ENCODE measurements at places on chromosomes 12 and 14. TPM values are rescaled to one million over a fixed set of nuclear protein-coding genes. Genes with fewer than 3 reads are reported as not detected.

- H3K4me1 ChIP-seq: no peaks in the 10 kb centered on the region
- no peak overlapping the region for H3K4me3 ChIP-seq
- no peaks in the 10 kb centered on the region for H3K36me3 ChIP-seq
- no peak overlapping the region for H3K27ac ChIP-seq
- no peak for DNase-seq
- no peaks in the 10 kb centered on the region for H3K27me3 ChIP-seq
Measured at GRCh38 chr14:22018890-22019289, 345.3 kb upstream of the OR4E1 start.

DNA sequence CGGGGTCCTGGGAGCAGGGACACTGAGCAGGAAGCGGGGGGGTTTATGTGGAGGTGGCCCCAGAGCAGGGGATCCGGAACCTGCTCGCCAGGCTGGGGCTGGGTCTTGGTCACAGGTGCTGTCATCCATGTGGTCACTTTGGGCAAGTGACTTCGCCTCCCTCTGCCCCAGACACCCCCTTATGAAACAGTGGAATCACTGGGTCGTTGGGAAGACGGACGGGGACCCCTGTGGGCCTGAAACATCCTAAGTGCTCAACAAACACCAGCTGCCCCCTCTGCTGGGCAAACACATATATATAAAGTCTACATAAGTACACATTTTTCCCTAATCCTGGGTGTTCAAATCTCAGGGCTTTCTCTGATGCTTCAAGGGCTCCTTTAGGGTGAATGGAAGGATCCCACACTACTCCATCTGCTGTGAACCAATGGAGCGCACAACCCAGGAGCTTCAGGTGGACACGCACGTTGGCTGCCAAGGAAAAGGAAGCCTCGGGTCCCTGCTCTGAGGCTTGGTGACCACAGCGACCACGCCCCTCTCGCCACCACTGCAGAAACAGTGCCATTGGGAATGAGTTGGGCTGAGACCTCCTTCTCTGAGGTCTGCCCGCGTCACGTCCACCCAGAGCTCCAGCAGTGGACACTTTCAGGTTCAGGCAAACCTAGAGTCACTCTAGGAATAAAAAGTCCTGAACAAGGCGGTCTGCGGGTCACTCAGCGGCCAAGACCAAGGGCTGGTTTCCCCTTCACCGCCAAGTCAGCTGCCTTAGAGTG lies 54.6 kb downstream of the CDC42BPB start:
- H3K36me3 ChIP-seq: peaks cover 11% of the 10 kb centered on the region
- no peak overlapping the region for H3K27ac ChIP-seq
- DNase-seq: no peak
- no peaks in the 10 kb centered on the region for H3K4me1 ChIP-seq
- no peak overlapping the region for H3K4me3 ChIP-seq

DNA sequence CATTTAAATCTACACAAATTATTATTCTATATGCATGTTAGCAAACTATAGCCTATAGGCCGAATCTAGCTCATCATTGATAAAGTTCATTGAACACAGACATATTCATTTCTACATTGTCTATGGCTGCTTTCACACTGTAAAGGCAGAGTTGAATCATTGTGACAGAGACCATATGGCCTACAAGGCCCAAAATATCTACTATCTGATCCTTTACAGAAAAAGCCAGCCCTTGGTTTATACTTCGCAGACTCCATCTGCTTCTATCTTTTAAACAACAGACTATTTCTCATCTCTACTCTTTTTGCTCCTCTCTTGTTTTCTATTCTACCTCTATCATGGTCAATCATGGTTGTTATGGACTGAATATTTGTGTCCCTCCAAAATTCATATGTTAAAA lies 190.7 kb downstream of the EXOC5 start:
- H3K27ac ChIP-seq: no peak overlapping the region
- H3K4me1 ChIP-seq: peaks cover 7% of the 10 kb centered on the region
- no peak overlapping the region for H3K4me3 ChIP-seq

- no peak overlapping the region for H3K27ac ChIP-seq
- H3K4me3 ChIP-seq: no peak overlapping the region
- no peaks in the 10 kb centered on the region for H3K36me3 ChIP-seq
- no peaks in the 10 kb centered on the region for H3K27me3 ChIP-seq
Measured at GRCh38 chr14:61498811-61499210, 177.4 kb downstream of the PRKCH start.

DNA sequence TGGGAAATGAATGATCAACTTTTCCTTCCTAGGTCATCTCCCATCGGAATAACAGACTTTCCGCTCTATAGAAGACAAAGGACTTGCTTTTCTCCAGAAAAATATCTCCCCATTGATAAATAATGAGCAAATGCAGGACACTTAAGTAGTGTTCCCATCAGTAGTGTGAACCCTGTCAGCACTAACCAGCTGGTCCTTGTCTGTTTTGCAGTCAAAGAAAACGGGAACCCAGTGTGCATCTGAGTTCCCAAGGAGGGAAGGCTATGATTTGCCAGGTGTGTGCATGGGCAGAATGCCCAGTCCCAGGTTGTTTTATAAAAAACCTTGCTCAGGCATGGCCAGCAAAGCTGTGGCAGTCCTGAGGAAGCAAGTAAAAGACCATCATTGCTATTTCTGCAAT lies 256.5 kb upstream of the HMGA2 start:
- H3K4me1 ChIP-seq: peaks cover 46% of the 10 kb centered on the region
- no peaks in the 10 kb centered on the region for H3K36me3 ChIP-seq
- H3K27ac ChIP-seq: peak overlapping the region; percentile 81
- no peaks in the 10 kb centered on the region for H3K27me3 ChIP-seq
- no peak overlapping the region for H3K4me3 ChIP-seq
- no peak for DNase-seq

GRCh38 chr14:64929014-64929359 lies 13.6 kb downstream of the GPX2 start:
- H3K4me3 ChIP-seq: no peak overlapping the region
- peaks cover 44% of the 10 kb centered on the region for H3K36me3 ChIP-seq
- no peak overlapping the region for H3K27ac ChIP-seq
- H3K27me3 ChIP-seq: no peaks in the 10 kb centered on the region
- H3K4me1 ChIP-seq: peaks cover 6% of the 10 kb centered on the region

- H3K4me3 ChIP-seq: no peak overlapping the region
- H3K36me3 ChIP-seq: no peaks in the 10 kb centered on the region
- no peak for DNase-seq
- H3K27me3 ChIP-seq: no peaks in the 10 kb centered on the region
- H3K27ac ChIP-seq: no peak overlapping the region
Measured at GRCh38 chr12:99910342-99910741, 74.4 kb downstream of the ANKS1B start.

GRCh38 chr14:54488646-54489317 lies at the start of gene GMFB:
GMFB (minus strand) TSS chr14:54488980; CDS start chr14:54488927, 53 bp downstream.
- H3K27ac ChIP-seq: peak within 1 kb of the TSS; percentile 86
- no peaks in the 10 kb centered on the region for H3K27me3 ChIP-seq
- peak within 1 kb of the TSS; percentile 89 for H3K4me3 ChIP-seq
- peaks cover 17% of the 10 kb centered on the region for H3K4me1 ChIP-seq

- no peaks in the 10 kb centered on the region for H3K27me3 ChIP-seq
- no peak for DNase-seq
- no peak overlapping the region for H3K27ac ChIP-seq
- no peaks in the 10 kb centered on the region for H3K4me1 ChIP-seq
Measured at GRCh38 chr12:79388011-79388410, 302.8 kb downstream of the PAWR start.

DNA sequence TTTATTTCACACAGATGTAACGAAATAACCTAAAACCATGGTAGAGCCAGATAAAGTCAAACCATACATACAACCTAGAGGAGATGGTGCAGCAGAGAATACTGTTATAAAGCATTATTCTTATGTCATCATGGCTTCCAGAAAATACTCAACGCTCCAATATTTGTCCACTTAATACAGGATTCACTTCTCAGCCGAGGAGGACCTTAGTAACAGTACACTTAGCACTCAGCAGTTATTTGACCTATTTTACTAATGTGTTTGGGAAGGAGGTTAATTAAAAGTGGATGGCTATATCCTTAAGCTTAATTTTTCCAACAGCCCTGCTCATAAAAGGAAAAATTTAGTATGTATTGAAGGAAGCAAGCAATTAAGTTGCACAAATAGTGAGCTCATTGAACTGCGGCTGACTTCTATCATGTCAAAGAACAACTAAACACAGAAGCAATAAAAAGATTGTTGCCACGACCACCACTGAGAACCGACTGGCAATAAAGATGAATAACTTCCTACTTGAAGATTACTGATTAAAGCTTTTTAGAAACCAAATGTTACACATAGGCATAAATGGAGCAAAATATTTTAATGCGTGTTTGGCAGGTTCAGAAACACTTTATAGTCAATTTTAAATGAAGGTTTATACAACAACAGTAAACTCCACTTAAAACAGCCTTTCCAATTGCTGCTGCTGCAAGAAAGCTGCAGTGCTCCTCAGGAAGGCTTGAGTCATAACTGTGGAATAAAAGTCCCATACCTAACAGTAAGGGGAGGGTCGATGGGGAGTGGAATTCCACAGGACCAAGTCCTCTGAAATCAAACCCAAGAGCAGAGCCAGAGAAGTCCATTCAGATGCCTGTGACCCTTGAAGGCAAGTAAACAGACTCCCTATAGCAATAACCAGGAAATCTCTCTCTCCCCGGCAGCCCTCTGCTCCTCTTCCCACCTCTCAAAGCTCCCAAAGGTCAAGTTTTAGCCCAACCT lies 218.9 kb upstream of the CDKN3 start:
- H3K4me1 ChIP-seq: peaks cover 5% of the 10 kb centered on the region
- DNase-seq: no peak
- no peaks in the 10 kb centered on the region for H3K36me3 ChIP-seq
- no peaks in the 10 kb centered on the region for H3K27me3 ChIP-seq
- no peak overlapping the region for H3K27ac ChIP-seq

DNA sequence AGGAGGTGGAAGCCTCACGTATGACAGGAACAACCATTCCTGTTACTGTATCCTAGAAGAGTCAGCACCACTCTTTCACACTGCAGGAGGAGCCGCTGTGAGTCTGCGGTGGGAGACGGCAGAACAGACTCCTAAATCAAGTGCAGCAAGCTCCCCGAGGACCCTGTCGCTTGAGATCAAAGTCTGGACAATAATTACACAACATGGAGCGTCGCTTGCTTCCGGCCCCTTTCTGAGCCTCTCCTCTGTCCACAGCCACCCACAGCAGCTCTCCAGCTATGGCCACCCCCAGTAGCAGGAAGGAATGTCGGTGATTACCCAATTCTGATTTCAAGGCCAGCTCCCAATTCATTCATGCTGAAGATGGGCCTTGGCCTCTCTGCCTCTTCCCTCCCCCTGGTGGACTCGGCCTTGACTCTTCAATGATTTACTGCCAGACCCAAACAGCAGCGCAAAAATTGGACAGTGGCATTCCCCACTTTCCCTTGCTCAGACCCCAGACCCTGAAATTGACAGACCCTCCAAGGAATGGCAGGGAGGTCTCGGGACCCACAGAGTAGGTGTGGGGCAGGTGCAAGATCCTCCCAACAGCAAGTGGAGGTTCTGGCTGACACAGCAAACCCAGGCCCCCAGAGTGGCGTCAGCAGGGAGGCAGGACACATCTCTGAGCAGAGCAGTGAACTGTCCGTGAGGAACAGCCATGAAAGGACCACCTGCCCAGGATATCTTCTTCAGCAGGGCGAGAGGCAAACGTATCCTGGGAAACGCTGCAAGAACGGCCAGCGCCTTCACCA lies 272.7 kb upstream of the DIO3 start:
- DNase-seq: no peak
- no peak overlapping the region for H3K27ac ChIP-seq
- no peaks in the 10 kb centered on the region for H3K4me1 ChIP-seq
- no peak overlapping the region for H3K4me3 ChIP-seq

DNA sequence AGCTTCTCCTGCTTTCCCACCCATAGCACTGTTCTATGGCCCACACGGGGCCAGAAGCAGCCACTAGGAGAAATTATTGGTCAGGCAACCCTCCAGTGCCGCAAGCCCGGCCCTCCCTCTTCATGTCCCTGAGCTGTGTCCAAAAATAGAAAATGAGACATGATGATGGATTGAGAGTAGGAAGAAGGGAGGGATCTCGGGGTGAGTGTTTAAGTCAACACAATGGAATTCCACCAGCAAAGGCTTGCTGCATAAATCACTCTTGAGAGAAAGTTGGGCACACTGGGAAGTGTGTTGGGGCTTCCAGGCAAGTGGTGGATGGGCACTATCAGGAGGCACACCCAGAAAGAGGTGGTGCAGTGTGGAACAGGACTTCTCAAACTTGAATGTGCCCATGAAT lies 94.2 kb downstream of the LLPH start:
- no peaks in the 10 kb centered on the region for H3K36me3 ChIP-seq
- peak overlapping the region; percentile 37 for H3K27ac ChIP-seq
- H3K27me3 ChIP-seq: no peaks in the 10 kb centered on the region
- peak; percentile 85 for DNase-seq
- H3K4me3 ChIP-seq: no peak overlapping the region
- peaks cover 11% of the 10 kb centered on the region for H3K4me1 ChIP-seq

DNA sequence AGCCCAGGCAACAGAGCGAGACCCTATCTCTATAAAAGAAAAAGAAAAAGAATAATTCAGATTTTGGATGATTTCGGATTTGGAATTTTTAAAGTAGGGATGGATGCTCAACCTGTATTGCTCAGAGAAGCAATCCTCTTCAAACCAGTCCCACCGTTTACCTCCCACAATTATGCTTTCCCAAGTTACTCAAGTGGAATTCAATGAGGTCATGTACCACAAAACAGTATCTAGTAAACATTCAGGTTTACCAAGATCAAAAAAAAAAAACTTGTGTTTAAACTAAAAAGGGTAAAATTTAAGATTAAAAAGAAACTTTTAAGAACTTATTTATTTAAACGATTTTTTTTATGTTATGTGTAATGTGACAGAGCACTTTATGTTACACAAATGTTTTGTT lies 2.5 kb downstream of the KDM5A start:
- H3K4me3 ChIP-seq: peak overlapping the region; percentile 83
- peaks cover 37% of the 10 kb centered on the region for H3K36me3 ChIP-seq
- H3K27me3 ChIP-seq: no peaks in the 10 kb centered on the region
- no peak for DNase-seq
- H3K27ac ChIP-seq: no peak overlapping the region
- peaks cover 16% of the 10 kb centered on the region for H3K4me1 ChIP-seq

GRCh38 chr12:58159941-58160340 lies 218.6 kb downstream of the ATP23 start:
- H3K36me3 ChIP-seq: no peaks in the 10 kb centered on the region
- no peak for DNase-seq
- no peak overlapping the region for H3K27ac ChIP-seq
- H3K27me3 ChIP-seq: no peaks in the 10 kb centered on the region

GRCh38 chr14:92906823-92907222 lies 16.1 kb upstream of the CHGA start:
- peaks cover 24% of the 10 kb centered on the region for H3K27me3 ChIP-seq
- no peak overlapping the region for H3K27ac ChIP-seq
- H3K36me3 ChIP-seq: no peaks in the 10 kb centered on the region
- DNase-seq: no peak

- H3K4me3 ChIP-seq: no peak overlapping the region
- H3K4me1 ChIP-seq: peaks cover 20% of the 10 kb centered on the region
- no peak for DNase-seq
Measured at GRCh38 chr14:68774771-68775613, 17.9 kb downstream of the ZFP36L1 start.

POTEG gene
- total RNA-seq: not detected

MANSC4 gene
- not detected for total RNA-seq

HSPB8 gene
- 79.1 TPM for total RNA-seq

HOXC6 gene
- not detected for total RNA-seq

SPIC gene
- total RNA-seq: not detected

TMEM132C gene
- 1.8 TPM for total RNA-seq

PMCH gene
- total RNA-seq: not detected

ZNF705A gene
- total RNA-seq: not detected

LRRK2 gene
- total RNA-seq: 7.9 TPM

ACVRL1 gene
- 0.81 TPM for total RNA-seq

MUCL1 gene
- not detected for total RNA-seq

ITGA5 gene
- total RNA-seq: 55.8 TPM

BEST3 gene
- not detected for total RNA-seq

CD27 gene
- total RNA-seq: not detected

GZMB gene
- total RNA-seq: not detected

RIPK3 gene
- 0.24 TPM for total RNA-seq

NPAS3 gene
- 0.32 TPM for total RNA-seq

Measured in cardiac muscle cell (in vitro differentiated cells and primary cell).